Caudate nucleus (tissue), 63 donors: ENCODE measurements at places on chromosomes 2 and 18.

- no peak for DNase-seq
These were observed 489.3 kb downstream of the TSN start for GRCh38 chr2:122244598-122245229.

- DNase-seq: no peak
These were observed 65.1 kb downstream of the MBP start for GRCh38 chr18:77067291-77068061.

GRCh38 chr2:100894105-100894795 lies 74.3 kb downstream of the NPAS2 start:
- DNase-seq: no peak

DNA sequence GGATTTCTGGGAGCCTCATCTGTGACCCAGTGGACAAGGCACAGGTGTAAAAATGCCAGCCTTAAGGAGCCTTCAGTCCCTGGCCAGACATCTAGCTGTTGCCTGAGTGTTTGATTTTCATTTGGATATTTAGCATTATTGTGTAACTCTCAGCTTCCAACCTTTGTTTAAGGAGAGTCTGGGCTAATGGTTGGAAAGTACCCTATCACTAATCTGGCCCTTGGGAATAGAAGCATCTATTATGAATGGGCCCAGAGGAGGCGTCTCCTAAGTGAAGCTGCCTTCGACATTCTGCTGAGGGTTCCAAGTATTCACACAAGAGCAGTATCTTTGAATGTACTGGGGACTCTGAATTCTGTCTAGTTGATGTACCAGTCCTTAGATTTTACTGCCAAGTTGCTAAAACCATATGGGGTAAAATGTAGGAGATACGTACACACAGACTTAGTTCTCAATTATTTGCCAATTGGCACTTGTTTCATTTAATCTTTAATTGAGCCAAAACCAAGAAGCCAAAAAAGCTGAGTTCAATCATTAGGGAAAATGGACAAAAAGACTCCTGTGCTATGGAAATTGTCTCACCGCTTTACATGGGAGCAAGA lies 7.2 kb upstream of the ANKRD29 start:
- DNase-seq: no peak

DNA sequence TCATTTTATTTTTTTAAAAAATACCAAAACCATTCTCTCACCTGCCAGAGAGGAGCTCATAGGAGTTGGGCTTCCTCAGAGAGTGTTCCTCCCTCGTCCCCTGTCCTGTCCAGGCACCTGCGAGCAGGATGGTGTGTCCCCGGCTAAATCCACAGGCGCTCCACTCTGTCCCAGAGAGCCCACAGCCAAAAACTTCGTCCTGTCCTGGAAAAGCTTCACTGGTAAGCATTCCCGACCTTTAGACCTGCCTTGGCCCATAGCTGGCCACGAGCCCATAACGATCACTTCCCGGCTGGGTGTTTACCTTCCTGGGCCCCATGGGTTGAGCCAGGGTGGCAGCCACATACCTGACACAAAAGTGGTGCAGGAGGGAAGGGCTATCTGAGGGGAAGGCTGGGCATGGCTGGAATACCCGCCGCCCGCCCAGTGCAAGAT lies at the start of gene NGEF:
Gene NGEF (minus strand): TSS at position 230 of the 435 bp plus-strand sequence. CDS start 38,366 bp downstream, outside the sequence.
- no peak for DNase-seq

DNA sequence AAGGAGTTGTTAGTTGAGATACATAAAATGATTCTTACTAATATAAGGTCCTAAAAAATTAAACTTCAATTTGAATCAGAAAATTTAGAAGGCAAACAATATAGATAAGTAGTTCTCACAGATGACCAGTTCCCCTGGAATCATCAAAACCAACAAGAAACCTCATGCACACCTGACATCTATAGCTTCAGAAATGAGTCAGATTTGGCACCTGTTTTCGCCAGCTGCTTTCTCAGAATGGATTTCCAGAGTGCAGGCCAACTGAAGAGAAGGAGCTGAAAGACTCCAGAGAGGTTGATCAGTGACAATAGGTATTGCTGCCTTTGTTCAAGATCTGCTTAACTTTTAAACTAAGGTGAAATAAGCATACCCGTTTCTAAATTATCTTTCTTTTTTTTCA lies 192.4 kb downstream of the RDH14 start:
- no peak for DNase-seq

DNA sequence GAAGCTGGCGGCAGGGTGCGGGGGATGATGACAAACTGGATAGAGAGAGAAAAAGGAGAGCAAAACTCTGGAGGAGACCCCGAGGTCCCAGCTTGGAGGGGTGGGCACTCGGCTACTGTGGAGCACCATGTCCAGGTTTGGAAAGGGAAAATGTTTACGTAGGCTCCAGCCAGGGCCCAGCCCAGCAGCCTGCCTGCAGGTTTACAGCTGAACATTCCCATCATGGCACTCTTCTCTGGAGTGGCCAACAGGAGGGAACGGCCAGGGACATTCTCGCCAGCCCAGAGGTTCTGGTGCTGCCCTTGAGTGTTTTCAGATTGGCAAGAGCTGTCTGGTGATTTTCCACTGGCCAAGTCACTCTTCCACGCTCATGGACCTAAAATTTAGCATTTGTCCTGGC lies 262.9 kb upstream of the TCF4 start:
- no peak for DNase-seq

DNA sequence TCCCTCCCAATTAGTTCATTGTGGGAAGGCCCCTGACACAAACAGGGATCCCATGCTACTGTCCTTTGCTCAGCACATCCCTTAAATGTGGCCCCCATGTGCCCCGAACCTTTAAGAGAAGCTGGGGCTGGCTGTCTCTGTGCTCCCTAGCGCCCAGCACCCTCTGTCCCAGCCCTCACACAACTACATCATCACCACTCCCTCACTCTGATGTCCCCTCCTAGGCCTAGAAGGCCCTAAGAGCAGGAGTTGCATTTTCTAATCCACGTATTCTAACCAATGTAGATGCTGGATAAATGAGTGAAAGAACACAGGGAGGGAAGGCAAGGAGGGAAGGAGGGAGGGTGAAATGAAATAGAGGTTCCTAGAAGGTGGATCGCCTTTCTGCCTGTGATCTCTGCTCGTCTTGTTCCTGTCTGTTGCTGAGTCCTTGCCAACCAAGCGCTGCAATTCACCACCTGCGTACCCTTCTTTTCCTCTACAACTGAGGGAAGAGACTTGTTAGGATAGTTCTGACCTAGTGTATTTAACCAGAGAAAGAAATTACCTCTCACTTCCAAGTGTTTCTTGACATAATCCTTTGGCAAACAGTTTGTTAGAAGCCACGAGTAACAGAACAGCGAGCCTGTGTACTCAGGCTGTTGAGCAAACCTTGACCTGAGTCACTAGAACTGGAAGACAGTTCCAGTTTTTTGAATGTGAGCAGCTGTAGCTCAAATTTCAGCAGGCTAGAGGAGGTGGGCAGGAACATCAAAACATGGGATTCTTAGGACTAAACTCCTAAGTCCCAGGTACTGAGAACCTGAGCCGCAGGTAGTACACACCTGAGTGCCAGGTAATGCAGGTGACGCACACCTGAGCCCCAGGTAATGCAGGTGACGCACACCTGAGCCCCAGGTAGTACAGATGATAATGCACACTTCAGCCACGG lies 181.5 kb upstream of the ID2 start:
- no peak for DNase-seq
